HL-60 (cell line): ENCODE measurements at places on chromosomes 11 and 22.
A peak's percentile ranks its signal among the peaks of the same experiment; 100 is the strongest.

- DNase-seq = no peak
Observed at GRCh38 chr22:24236656-24237055, 8.2 kb downstream of the GGT5 start.

DNA sequence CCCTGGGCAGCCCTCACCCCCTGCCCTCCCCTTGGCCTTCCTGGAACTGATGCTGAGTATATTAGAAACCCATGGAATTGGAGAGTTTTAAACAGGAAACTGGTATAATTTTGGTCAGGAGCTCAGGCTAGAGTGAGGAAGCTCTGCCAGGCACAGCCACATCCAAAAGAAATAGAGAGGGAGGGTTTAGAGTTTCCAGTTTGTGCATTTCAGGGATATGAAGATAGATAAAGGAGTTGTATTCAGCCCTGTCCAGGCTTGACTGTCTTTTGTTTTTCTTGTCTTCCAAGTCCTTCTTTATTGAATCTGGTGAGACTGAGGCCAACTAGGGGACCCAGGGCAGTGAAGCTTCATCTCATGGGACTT is 71.8 kb downstream of the TSPAN18 start:
- no peak for DNase-seq

GRCh38 chr11:125416981-125417935 is 78.8 kb downstream of the FEZ1 start:
- DNase-seq = no peak

DNA sequence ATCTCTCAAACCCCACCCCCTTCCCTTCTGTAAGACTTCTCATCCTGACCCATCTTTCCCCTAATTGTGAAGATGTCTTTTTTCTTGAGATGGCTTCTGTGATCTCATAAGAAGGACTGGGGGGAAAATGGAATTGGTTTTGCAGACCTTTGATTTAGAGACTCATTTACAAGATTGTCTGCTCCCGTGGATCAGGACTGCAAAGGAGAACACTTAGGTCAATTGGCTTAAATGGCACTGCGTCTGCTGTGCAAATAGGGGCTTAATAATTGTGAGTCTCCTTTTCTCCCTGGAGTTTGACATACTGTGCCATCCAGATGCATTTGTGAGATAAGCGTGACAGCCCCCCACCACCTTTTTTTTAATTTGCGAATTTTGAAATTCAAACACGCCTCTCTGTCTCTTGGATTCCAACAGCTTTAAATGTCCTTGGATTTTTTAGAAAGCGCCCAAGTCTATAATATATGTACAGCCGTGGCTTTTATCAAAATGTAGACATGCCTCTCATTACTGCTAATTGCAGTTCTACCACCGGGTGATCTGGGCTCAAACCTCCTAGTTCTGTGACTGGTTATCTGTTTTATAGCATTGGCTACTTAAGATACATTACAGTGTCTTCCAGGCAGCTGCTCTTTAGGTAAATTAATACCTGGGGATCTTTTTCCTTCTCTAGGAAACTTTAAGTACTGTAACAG is 150.0 kb downstream of the DBX1 start:
- DNase-seq = no peak

DNA sequence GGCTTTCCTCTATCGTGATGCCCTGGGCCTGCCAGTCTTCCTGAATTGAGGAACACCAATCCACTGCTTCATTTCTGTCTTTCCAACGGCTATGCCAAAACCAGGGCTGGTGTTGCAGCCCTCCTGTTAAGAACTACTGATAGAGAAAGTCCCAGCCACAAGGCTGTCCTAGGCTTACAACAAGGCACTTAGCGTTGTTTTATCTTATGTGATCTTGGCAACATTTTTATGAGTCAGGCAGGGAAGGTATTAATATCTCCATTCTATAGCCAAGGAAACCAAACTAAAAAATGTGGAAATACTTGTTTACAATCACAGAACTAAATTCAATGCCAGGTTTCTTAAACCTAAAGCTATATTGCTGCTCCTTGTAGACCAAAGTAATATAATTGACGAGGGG is 89.9 kb upstream of the AMOTL1 start:
- DNase-seq = no peak

DNA sequence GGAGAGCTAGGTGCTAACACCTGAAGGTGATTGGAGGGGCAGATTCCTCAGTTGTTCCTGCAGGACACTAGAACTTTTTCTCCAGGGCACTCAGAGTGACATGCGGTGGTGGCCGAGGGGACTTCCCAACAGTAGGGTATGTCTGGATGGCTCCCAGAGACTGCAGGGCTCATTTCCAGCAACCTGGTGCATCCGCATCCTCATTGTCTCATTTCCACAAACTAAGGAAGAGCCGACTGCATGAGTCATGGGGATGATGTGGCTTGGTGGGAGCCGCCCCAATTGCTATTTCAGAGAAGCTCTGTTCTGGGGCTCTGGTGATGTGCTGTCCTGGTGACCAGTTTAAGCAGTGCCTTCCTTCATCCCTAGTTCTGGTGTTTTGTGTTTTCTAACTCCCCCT is 2.8 kb upstream of the ROBO4 start:
- no peak for DNase-seq

GRCh38 chr22:39318507-39319283 is 728 bp downstream of the RPL3 start:
- DNase-seq = peak; percentile 61

DNA sequence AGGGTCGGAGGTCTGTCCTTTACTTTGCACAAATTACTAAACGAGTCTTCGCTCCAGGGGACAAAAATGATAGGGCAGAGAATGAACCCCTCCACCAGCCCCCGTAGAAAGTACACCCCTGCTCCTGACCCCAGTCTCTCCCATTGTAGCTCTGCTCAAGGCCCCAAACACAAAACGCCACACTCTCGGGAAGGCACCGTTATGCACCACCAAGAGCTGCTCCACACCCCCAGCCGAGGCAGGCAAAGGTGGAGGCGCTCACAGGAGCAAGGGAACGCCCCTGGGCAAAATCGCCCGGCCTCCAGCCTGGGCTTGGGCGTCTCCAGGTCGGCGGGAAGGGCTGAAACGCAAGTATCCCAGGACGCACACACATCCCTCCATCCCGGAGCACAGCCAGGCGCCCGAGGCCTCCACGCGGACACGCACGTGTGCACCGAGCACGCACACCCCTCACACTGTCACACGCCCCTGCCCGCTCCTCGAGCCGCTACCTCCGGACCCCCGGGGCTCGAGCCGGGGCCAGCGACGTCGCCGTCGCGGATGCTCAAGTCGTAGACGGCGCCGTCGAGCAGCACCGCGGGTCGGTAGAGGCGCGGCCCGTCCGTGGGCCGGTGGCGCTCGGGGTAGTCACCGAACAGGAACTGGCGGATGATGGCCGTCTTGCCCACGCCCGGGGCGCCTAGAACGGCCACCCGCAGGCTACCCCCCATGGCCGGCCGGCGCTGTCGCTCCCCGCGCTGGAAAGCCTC is 786 bp downstream of the RASL10A start:
- DNase-seq = no peak

- no peak for DNase-seq
Observed at GRCh38 chr11:65879617-65880016, at the start of gene CTSW. CTSW (plus strand) TSS chr11:65879837; CDS start chr11:65879855, 18 bp downstream.

DNA sequence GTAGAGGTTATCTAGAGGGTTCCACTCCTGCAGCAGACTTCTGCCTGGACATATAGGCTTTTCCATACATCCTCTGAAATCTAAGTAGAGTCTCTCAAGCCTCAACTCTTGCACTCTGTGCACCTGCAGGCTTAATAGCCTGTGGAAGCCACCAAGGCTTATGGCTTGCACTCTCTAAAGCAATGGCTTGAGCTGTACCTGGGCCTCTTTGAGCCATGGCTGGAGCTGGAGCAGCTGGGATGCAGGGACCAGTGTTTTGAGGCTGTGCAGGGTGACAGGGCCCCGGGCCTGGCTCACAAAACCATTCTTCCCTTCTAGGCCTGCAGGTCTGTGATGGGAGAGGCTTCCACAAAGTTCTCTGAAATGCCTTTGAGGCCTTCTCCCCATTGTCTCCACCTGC is 2.9 kb upstream of the NXPE4 start:
- DNase-seq = no peak

GRCh38 chr11:58546841-58547240 is 28.8 kb downstream of the LPXN start:
- DNase-seq = no peak

DNA sequence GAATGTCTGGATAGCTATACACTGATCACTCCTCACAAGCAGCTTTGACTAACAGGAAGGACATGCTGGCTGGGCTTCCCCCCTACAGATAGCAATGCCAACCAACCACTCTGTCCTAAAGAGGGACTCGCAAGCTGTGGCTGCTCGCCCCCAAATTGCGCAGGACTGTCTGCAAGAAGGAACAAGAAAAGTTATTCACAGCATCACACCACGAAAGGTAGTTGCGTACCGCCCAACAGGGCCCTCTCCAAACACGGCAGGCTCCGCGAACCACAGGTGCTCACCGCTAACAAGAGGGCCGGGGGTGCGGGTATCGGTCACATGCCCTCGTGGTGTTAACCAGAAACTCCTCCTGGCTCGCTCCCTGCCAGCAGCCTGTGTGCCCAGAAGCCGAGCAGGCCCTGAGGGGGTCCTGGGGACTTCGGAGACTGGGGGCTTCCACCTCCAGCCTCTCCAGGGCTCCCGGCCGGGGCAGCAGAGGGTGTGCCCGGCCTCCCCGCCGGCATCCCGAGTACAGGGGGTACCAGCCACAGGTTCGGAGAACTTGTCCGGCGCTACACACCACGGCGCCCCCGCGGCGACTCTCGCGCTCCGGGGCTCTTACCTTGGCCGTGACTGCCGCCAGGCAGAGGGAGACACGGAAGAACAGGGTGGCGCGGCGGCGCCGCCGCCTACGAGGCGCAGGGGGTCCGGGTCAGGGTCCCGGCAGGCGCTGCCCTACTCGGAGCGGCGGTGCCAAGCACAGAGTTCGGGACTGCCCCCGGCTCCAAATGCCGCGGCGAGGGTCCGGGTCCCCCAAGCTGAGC is 682 bp downstream of the LARGE1 start:
- DNase-seq = no peak

- no peak for DNase-seq
Observed at GRCh38 chr11:34836958-34837856, 79.0 kb downstream of the APIP start.

- peak; percentile 54 for DNase-seq
Observed at GRCh38 chr11:57482782-57483561, 22.6 kb downstream of the RTN4RL2 start.

GRCh38 chr11:65184146-65184545 is 2.4 kb downstream of the CAPN1 start:
- DNase-seq = no peak

DNA sequence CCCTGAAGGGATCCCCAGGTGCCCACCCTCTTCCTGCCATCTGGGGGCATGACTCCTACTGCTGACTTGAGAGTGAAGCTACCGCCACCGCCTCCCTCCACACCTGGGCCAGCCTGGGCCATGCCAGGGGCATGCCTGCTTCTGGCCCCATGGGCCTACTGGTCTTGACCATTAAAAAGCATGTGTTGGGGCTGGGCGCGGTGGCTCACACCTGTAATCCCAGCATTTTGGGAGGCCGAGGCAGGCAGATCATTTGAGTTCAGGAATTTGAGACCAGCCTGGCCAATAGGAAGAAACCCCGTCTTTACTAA is 37.7 kb upstream of the CCDC188 start:
- no peak for DNase-seq

DNA sequence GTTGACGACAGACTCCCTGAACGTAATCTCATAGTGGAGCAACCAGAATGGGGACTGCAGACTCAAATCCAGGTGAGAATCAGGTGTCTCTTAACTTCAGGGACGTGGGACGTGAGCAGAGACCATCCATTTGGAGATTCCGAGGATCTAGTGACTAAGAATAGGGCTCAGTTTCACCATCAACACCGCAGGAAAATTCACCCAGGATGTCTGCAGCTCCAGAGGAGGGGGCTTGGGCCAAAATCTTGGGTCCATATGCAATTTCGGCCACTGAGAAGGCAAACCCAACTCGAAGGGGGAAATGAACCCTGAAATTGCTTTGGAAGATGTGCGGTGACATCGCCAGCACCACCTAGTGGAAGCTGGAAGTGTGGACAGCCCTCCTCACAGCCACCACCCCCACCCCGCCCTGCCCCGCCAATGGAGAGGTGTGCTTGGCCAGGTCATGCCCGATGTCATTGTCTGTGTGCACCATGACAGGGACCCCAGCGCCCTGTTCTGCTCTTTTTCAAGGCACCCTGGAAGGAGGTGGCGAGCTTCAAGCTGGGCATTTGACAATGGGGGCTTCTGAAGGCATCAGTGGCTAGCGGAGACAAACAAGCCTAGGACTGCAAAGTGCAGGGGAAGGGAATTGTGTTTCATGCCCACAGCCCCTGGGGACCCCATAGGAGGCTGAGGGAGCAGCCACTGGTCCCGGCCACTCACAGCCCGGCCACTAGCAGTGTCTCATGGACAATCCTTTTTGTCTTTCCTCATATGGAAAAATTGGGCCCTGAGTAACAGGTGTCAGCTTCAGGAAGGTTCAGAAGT is 24.8 kb downstream of the APOL1 start:
- peak; percentile 58 for DNase-seq
